ENCODE measurements at places on chromosomes 1 and 21. TPM values are rescaled to one million over a fixed set of nuclear protein-coding genes. Genes with fewer than 3 reads are reported as not detected.

Gene TMEM269
- polyA plus RNA-seq = not detected

Gene CYP4X1
- polyA plus RNA-seq = 1.5 TPM

Gene L1TD1
- polyA plus RNA-seq = not detected

Gene USH2A
- polyA plus RNA-seq = 0.14 TPM

Gene ABL2
- 1.9 TPM for polyA plus RNA-seq

Gene S100A16
- polyA plus RNA-seq = 110 TPM

Gene CNIH3
- polyA plus RNA-seq = 0.88 TPM

Gene FLG
- polyA plus RNA-seq = 0.06 TPM

Gene OR10Z1
- polyA plus RNA-seq = not detected

Gene ATP8B2
- 4.5 TPM for polyA plus RNA-seq

Gene ADGRL4
- polyA plus RNA-seq = 4.7 TPM

Gene SPRR1B
- polyA plus RNA-seq = not detected

Gene S100A3
- polyA plus RNA-seq = not detected

Gene DAP3
- 59.1 TPM for polyA plus RNA-seq

Gene FBLIM1
- polyA plus RNA-seq = 3.8 TPM

Gene PRPF38B
- 9.5 TPM for polyA plus RNA-seq

Gene PEF1
- 27.7 TPM for polyA plus RNA-seq

Gene NGF
- polyA plus RNA-seq = 1.5 TPM

Gene NCMAP
- polyA plus RNA-seq = 0.56 TPM

Gene LMX1A
- not detected for polyA plus RNA-seq

Gene DFFA
- 17.1 TPM for polyA plus RNA-seq

Gene MX2
- 0.69 TPM for polyA plus RNA-seq

Gene S100B
- 1.4 TPM for polyA plus RNA-seq

Gene FTCD
- polyA plus RNA-seq = 130 TPM

Gene SAMD11
- polyA plus RNA-seq = 4.1 TPM

Gene F3
- polyA plus RNA-seq = 1.1 TPM

Gene CLDN8
- not detected for polyA plus RNA-seq

Gene PROX1
- polyA plus RNA-seq = 18.3 TPM

Gene ZNHIT6
- polyA plus RNA-seq = 2.2 TPM

Gene GBP1
- 16.6 TPM for polyA plus RNA-seq

Gene G0S2
- 146 TPM for polyA plus RNA-seq

Gene CENPL
- polyA plus RNA-seq = 0.87 TPM

Gene ARTN
- 0.05 TPM for polyA plus RNA-seq

Gene IFNAR2
- polyA plus RNA-seq = 13.6 TPM

Gene DNALI1
- polyA plus RNA-seq = 8.6 TPM

Gene SON
- 264 TPM for polyA plus RNA-seq

Gene FMO2
- polyA plus RNA-seq = 1.6 TPM

Gene RAB42
- 0.92 TPM for polyA plus RNA-seq

Gene HSF2BP
- 0.16 TPM for polyA plus RNA-seq

Gene TMEM51
- 1.3 TPM for polyA plus RNA-seq

Gene SHISAL2A
- 0.22 TPM for polyA plus RNA-seq

Gene LRRIQ3
- 0.37 TPM for polyA plus RNA-seq

Gene CELSR2
- polyA plus RNA-seq = 0.73 TPM

Gene PLXNA2
- polyA plus RNA-seq = 1.8 TPM

Gene GPN2
- polyA plus RNA-seq = 10.5 TPM

Gene GJA9
- not detected for polyA plus RNA-seq

Gene SERPINC1
- polyA plus RNA-seq = 2,515 TPM

Gene TMEM82
- 26.3 TPM for polyA plus RNA-seq

Gene HMGCS2
- polyA plus RNA-seq = 944 TPM

Gene PLCH2
- polyA plus RNA-seq = not detected

Gene HAPLN2
- polyA plus RNA-seq = not detected

Gene KCNJ9
- polyA plus RNA-seq = not detected

Gene PTCH2
- 0.24 TPM for polyA plus RNA-seq

Gene PRR9
- not detected for polyA plus RNA-seq

Gene FAM89A
- 5.3 TPM for polyA plus RNA-seq

Measured in liver (tissue), 10 donors.